HT1080 (cell line): ENCODE measurements at places on chromosomes 4 and X. TPM values are rescaled to one million over a fixed set of nuclear protein-coding genes. Genes with fewer than 3 reads are reported as not detected.
A peak's percentile ranks its signal among the peaks of the same experiment; 100 is the strongest.

Gene PTCHD1
- 0.53 and 1.0 TPM in 2 replicates for total RNA-seq

Gene MUC7
- not detected in 2 replicates for total RNA-seq

Gene ASIC5
- not detected in 2 replicates for total RNA-seq

Gene ASB9
- total RNA-seq = 12.2 and 18.1 TPM in 2 replicates

Gene SPATA18
- total RNA-seq = 2.2 and 3.3 TPM in 2 replicates

Gene P2RY10
- total RNA-seq = not detected in 2 replicates

Gene HPSE
- total RNA-seq = 4.0 and 6.0 TPM in 2 replicates

Gene ITM2A
- 0.26 and 0.27 TPM in 2 replicates for total RNA-seq

Gene ADAM29
- not detected in 2 replicates for total RNA-seq

Gene RBMXL3
- not detected in 2 replicates for total RNA-seq

Gene RRH
- 0.17 TPM in 1 of 2 replicates, not detected in the other for total RNA-seq

Gene MAGEC1
- total RNA-seq = 0.07 TPM in 1 of 2 replicates, not detected in the other

Gene CRMP1
- 0.05 TPM in 1 of 2 replicates, not detected in the other for total RNA-seq

Gene IL21
- not detected in 2 replicates for total RNA-seq

Gene NPFFR2
- 8.3 and 13.6 TPM in 2 replicates for total RNA-seq

Gene GPR119
- total RNA-seq = not detected in 2 replicates

Gene NDST3
- 0.59 and 0.60 TPM in 2 replicates for total RNA-seq

Gene GYPE
- not detected in 2 replicates for total RNA-seq

Gene CENPI
- 18.4 and 19.1 TPM in 2 replicates for total RNA-seq

Gene STAP1
- not detected in 2 replicates for total RNA-seq

DNA sequence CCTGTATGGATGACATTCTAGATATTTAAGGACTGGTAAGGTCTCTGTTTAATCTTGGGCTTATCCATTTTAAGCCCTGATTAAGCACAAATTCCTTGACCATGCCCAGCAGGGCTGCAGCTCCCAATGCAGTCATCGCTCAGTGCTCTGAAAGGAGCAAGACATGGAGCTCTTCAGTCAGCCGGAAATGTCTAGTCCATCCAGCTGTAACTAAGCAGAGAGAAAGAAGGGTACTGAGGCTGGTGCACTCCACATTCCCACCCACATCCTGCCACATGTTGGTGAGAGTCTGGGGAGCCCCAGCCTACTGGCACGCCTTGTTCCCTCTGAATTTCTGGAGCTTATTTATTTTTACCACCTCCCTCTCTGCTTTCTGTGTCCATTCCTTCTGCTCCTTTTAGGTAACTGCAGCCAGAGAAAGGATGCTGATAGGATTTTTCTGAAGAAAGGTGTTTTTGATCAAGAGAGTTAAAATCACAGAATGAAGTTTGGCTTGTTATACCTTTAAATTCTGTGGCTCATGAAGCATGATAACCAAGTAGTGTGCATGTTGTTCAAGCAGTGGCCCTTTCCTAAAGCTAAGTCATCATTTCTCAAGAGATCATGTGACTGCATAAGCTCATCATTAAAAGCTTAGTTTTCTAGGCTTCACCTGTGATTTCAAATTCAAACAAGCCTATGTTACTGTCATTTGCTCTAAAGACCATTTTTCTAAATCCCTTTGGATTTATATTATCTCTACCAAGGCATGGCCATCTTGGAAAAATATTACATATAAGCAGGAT lies 74.0 kb downstream of the GALNT7 start:
- DNase-seq = peak; percentile 7

- DNase-seq = no peak
These were observed 89.5 kb upstream of the HPGD start for GRCh38 chr4:174611792-174612191.

- no peak for DNase-seq
These were observed 153.7 kb downstream of the FBXW7 start for GRCh38 chr4:152382057-152382785.

- no peak for DNase-seq
These were observed 62.9 kb upstream of the NDST3 start for GRCh38 chr4:117971403-117971802.

GRCh38 chr4:81826817-81827424 lies 355.2 kb upstream of the RASGEF1B start:
- DNase-seq = no peak

GRCh38 chr4:37652747-37653527 lies 33.2 kb downstream of the RELL1 start:
- DNase-seq = no peak

GRCh38 chr4:79676705-79677104 lies 268.7 kb upstream of the GK2 start:
- DNase-seq = no peak

- DNase-seq = peak; percentile 26
These were observed 82.3 kb downstream of the PRSS12 start for GRCh38 chr4:118270492-118270891.

DNA sequence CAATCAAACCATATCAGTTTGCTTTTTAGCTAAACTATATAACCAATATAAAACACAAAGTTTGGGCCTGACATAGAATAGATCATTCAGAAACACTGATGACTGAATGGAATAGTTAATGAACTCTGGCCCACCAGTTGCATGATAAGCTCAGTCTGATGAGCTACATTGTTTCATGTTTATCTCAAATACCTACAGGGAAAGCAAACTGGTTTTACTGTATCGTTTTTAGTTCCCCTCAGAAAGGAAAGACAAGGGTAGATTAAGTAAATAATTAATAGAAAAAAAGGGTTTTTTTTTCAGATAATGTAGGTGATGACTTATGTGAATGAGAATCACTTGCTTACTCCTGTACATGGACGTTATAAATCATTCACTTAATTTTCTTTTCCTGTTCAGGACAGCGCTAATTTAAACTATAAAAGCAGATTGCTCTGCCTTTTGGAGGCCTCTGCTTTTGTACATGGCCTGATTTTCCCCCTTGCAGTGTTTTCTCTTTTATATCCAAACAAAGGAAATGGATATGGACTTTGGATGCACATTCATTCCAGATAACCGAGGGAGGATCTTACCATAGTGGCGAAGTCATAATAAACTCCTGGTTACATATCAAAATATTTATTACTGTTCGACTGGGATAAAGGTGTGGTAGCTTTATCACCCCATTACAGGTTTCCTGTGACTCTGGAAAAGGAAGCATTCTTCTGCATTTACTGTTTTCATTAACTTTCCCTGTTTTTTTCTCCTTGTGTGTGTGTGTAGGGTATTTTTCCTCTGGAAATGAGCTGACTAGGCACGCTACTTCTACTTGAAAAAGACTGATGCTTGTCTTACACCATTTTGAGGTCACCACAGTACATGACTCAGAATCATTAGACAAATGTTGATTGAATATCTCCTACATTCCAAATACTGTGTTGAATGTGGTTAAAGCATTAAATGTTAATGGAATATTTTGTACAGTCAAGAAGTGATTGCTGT lies 373.1 kb upstream of the HS3ST1 start:
- DNase-seq = no peak

DNA sequence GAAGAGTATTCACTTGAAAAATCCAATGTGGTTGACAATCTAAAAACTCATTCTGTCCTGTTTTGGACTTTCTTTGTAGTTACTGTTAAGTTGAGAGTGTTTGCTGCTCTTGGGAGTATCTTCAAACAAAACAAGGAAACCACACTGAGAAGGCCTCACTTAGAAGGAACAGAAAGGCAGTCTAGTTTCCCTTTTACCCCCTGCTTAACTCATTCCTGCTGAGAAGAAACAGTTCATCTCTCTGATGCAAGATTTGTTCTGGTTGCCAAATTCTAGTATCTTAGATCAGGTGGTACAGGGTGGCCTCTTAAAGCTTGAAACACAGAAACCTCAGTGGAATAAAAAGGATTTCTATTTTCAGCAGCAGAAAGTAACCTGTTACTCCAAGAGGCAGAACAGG lies 41.4 kb downstream of the GUCY2F start:
- DNase-seq = no peak

DNA sequence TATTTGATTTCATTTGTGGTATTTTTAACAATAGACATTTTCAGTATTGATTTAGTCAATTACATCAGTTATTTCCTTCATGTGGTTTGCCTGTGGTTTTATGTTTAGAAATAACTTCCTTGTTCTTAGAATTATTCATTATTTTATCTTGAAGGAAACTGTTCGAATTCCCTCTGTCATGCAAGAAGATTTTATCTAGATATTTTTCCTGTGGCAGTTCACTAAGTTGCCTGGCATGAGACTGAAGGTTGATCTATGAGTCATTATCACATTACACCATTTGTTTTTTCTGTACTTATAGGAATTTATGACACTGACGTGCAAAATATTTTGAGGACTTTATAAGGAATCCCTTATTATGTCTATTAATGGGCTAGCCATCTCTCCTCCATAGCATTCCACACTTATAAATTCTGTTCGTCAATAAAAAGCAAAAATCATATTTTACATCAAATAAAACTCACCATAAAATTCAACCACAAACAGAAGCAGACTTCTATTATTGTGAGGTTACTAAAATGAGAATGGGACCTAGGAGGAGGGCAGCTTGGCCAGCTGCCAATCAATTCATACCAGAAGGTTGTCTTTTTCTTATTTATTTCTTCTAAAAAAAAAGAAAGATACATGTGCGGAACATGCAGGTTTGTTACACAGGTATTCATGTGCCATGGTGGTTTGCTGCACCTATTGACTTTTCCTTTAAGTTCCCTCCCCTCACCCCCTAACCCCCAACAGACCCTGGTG lies 179.0 kb downstream of the KCNIP4 start:
- DNase-seq = peak; percentile 87

DNA sequence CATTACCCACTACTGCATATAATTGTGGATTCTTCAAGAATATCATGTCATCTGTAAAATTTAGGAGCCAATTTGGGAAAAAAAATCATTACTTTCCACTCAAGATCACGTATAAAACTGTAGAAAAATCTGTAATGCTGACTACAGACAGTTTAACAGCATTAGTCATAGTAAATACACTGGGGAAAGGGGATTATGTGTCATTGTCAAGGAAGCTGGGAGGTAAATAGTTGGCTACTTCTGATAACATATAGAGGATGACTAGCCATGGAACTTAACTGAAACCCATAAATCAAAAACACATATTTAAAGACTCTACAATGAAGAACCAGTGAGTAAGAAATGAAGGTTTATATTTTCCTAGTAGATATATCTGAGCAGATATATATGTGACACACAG lies 1666.4 kb upstream of the IGFBP7 start:
- DNase-seq = peak; percentile 83

DNA sequence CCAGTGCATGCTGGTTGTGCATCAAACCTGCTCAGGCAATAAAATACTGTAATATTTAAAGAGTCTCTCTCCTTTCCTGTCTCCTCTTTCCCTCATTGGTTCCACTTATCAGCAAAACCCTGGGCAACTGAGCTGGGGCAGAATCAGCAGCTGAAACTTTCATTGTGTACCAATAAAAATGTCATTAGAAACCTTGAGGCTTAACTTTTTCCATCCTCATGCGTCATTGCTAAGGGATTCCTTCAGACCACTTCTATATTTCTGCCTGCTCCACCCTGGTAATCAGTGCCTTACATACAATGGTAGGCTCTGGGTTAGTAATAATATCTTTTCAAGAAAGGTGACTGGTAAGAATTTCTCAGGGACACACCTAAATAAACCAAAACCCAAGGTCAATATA lies 880.3 kb downstream of the RPA4 start:
- no peak for DNase-seq

GRCh38 chr4:134812611-134813010 lies 611.0 kb upstream of the PABPC4L start:
- DNase-seq = no peak

GRCh38 chr4:107552306-107552705 lies 167.7 kb downstream of the PAPSS1 start:
- no peak for DNase-seq

DNA sequence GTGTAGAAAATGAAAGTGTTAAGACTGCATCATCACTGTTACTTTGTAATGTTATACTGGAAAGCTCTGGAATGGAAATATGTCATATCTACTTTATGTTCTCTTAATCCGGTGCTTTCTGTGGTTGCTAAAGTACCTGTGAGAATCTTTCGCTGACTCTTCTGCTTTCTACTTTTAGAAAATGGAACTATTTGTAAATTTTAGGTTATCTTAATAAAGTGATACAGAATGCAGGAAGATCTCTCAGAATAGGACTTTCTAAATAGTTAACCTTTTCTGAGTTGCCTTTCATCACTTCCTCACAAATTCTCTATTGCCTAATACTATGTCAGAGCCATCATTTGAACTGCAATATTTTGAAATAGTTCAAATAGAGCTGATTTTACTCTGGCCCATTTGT lies 69.3 kb downstream of the BMP2K start:
- DNase-seq = no peak

DNA sequence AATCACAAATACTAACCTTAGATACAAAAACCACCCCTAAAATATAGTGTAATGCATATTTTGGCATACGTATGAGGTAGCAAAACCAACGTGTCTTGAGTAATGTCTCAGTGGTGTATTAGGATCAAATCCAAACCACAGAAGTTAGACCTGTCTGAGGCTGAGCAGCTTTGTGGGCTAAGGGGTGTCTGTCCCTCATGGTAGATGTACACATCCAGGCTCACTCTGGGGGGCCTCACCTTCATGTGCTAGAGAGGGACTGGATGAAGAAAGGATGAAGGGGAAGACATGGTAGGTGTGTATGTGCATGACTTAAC lies 188.0 kb upstream of the TBC1D9 start:
- peak; percentile 18 for DNase-seq

GRCh38 chrX:42219231-42219630 lies 295.9 kb upstream of the CASK start:
- peak; percentile 62 for DNase-seq

GRCh38 chr4:56698329-56698728 lies 17.2 kb upstream of the HOPX start:
- no peak for DNase-seq

DNA sequence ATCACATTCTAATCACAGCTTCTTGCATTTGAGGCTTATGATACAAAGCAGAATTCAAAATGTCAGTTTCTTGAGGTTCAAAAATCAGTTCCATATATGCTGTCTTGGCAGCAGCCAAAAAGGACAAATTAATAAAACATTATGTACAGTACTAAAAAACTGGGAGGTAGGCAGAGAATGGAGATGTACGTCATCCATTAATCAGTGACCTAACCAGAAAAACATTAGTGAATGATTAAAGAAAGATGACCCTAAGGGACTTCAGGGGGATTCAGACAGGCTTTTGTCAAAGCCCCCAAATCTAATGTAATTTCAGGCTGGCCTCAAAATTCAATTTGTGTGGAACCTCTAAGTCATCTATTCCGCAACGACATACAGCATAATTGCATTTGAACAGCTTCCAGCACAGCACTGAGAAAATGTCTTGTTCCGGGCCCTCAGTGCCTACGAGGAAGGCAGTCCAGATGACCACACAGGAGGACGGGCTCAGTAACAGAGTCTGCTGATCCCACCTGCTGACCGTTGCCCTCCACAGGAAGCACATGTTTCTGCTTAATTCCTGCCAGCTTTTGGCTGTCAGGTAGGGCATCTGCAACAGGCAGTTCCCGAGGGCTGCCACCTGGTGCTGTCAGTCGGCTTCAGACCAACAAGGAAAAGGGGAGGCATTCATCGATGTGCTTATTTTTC lies 83.8 kb upstream of the HHIP start:
- DNase-seq = no peak
